ENCODE measurements at places on chromosomes 6 and 20.

- DNase-seq = no peak
Measured at GRCh38 chr6:133207754-133208153, 33.4 kb upstream of the EYA4 start.

DNA sequence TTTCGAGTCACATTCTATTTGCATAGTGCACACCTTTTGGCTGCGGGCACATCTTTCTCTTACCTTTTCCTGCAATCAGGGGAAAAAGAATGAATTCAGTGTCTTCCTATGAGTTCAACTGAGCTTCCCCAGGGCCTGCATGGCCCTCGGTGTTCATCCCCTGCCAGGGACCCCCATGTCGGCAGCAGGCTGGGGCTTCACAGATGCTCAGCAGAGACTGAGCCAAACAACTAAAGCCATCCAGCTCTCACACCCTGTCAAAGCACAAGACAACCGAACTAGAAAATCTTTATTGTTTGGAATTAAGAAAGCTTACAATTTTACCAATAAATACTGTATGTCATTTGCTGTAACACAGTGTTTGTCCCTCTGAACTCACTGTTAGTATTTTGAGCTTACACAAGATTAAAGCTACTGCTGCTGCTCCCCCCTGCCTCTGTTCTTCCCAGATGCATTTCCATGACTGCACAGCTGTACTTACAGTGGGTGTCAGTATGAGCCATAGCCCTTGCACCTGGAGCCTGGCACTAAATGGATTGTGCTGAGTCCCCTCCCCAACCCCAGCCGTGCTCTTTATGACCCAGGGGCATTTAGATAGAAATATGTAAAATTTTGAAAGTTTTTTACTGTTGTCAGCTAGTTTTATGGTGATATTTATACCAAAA is 205.8 kb downstream of the TMEM242 start:
- DNase-seq = no peak

GRCh38 chr20:15976047-15976736 is 597.1 kb downstream of the KIF16B start:
- no peak for DNase-seq

DNA sequence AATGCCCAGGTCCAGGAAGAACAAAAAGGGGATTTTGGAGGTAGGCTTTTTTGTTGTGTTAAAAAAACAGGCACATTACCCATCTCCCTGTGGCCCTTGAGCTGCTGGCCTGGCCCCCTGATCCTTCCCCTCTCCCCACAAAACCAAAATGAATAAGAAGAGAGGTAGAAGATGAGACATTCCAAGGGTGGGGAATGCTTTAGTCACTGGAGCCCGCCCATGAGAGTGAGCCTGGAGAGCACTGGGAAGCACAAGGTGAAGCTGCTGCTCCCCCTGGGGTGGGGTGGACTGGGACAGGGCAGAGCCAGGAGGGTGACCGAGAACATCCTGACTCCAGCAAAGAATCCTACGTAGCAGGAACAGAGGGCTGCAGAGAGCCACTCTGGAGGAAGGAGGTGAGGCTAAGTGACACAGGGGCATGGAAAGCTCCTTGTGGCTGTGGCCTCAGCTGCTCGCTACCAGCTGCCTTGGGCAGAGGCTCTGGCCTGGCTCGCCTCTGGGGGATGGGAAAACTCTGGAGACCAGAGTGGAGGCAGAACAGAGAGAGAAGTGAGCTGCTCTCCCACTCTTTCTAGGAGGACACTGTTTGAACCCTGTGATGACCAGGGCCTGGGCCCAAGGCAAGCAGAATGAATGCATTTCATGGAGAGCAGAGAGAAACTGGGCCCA is 48.3 kb downstream of the AKAP7 start:
- DNase-seq = no peak

DNA sequence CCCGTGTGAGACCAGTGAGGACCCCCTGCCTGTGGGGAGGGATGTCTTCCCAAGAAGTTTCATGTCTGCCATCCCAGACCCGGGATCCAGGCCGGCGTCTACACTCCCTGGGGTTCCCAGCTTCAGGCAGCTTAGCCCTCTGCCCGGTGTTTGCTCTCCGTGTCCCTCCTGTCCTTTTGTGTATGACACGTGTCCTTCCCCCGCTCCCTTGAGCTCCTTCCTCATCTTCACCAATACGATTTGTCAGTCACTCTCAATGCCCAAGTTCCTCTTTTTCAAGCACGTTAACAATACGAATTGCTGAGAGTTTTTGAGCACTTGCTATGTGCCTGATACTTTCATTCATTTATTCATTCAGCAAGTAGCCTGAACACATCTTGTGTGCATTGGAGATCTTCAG is 115.6 kb upstream of the PTPN1 start:
- DNase-seq = no peak

GRCh38 chr20:47274401-47275108 is 81.9 kb downstream of the ZMYND8 start:
- DNase-seq = no peak

DNA sequence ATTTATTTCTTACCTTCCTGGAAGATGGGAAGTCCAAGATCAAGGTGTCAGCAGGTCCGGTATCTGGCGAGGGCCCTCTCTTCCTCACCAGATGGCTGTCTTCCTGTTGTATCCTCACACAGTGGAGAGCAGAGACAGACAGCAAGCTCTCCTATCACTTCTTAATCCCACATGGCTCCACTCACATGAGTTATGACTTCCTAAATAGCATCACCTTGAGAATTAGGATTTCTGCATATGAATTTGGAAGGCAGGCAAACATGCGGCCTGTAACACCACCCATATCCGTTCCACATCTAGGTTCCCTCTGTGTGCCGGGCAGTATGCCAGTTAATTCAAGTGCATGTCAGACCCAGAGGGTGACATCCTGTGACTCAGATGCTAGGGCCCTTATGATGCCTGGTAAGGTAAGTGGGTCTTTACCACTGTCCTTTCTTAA is 2.1 kb downstream of the RAET1E start:
- no peak for DNase-seq

DNA sequence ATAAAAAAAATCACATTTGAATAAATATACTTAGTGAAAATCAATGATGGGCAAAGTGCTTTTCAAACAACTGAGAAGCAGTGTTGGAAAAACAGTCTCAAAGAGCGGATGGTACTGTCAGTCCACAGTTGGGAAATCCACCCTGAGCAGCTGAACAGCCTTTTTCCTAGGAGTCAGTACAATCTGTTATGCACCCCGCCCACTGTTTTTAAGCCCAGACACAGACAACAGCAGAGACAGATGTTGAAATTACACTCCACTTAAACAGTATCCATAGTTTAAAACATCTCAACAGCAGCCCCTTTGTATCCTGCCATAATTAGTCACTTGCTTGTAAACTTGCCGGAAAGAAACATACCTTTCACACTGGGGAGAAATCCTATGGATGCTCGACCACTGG is 372 bp downstream of the KIAA0408 start:
- no peak for DNase-seq

DNA sequence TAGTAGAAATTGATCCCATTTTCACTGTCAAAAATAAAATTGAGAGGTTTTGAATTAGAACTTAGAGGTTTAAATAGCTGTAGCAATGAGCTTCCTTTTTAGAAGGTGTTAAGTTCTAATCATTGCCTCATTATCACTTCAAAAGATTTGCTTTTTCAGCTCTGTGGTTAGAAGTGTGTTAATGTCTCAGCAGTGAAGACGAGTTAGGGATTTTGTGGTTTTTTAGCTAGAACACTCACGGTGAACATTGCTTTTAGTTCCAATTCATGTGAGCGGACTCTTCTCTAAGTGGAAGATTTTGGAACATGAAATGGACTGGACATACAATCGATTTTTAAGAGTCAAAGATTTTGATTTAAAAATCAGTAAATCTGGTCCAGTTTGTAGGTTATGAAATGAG is 12.7 kb upstream of the IFNGR1 start:
- no peak for DNase-seq

Measured in anterior cingulate cortex (tissue), 58 donors.